Epithelial cell of proximal tubule (primary cell): ENCODE measurements at places on chromosomes 1 and 21.

GRCh38 chr21:44594406-44594916 lies 2.2 kb upstream of the KRTAP10-6 start:
- DNase-seq, result no peak

DNA sequence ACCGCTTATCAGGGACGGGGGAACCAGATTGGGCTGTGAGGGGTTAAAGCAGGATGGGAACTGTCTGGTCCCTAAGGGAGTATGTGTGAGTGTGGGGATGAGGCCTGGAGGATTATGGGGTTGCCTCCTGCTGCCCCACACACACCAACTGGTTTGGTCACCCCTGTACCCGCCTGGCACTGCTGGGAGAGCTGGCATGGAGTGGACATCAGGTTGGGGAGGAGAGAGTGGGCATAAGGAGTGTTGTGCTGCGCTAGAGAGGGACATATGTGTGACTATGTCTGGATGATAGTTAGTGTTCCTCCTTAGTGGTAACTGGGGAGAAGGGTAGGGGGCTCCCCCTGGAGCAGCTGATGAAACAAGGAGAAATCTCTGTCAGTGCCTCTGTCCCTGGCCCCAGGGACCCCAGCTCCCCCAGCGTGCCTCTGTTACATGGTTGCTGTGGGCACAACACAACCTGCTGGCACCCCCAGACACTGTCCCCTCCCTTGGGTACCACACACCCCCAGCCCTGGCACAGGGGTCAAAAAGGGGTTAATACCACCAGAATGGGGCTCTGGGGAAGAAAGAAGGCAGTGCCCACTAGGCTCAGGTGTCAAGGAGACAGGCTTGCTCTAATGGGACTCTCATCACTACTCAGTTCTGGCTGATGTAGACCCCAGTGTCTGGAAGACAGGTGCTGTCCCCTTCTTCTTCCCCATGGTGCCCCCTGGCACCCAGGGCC lies 1.9 kb downstream of the ZBTB7B start:
- DNase-seq, result no peak

GRCh38 chr1:193221651-193222050 lies 35.2 kb upstream of the B3GALT2 start:
- DNase-seq, result no peak

GRCh38 chr1:26419494-26419893 lies 8.9 kb downstream of the LIN28A start:
- no peak for DNase-seq

GRCh38 chr1:183689762-183690204 lies 36.7 kb upstream of the APOBEC4 start:
- no peak for DNase-seq

DNA sequence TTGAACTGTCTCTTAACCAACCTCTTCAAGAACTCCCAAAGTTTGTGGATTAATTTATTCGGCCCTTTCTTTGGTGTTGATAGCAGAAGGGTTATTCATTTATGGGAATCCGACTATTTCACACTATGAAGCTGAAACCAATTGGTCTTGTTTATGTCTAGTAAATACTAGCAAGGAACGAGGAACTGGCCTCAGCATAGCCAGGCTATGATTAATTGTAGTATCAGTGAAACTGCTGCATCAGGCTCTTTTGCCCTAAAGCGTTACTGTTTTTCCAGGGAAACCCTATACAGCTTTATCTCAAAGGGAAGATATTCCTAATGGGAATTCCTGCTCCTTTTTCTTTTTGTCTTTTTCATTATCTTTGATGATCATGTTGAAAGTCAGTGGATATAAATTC lies 35.1 kb downstream of the CLEC20A start:
- no peak for DNase-seq

GRCh38 chr1:112056354-112056753 lies 66.9 kb upstream of the KCND3 start:
- DNase-seq, result no peak

DNA sequence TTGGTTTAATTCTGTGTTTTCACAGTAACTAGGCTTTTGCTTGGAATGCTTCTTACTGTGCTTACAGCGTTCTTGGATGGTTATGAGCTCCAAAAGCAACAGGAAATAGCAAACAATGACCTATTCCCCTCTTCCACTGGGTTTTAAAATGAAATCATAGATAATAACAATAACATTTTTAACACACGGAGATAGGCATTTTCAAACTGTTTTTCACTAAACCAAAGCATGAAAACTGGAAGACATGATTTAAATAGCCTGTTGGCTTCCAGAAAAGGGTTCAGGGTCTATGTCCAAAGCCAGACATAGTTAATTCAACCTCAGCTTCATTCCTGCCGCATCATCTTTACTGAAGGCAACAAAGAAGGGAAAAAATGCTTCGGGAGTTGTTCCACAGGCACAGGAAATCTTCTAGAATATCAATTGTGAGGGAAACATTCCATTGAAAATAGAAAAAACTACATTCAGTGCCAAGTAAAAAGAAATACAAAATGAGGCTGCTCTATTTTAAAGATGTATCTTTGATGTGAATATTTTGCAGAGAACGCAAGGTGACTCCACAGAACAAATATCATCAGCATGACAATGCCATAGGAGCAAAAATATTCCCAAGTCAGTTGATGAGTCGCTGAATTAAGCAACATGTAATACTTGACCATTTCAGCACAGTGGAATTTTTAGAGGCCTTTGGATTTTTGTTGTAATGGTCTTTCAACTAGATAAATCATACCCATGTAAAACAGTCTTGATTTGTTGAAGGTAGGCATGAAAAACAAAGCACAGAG lies 80.7 kb downstream of the NID1 start:
- DNase-seq, result no peak

DNA sequence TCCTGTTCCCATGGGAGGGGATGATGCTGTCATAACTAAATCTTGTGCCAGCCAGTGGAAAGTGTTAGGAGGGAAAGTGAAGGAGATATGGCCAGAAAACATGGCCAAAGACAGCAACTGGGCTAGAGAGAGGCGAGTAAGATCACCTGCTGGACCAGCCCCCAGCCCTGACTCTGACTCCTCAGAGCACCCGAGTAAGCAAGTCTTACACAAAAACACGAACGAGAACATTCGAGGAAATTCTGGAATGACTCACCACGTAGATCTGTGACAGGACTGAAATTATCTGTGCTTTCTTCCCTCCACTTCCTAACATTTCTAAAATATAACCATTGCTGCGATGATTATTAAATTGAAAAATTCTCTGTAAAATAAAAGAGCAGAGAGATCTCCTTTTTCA lies 9.2 kb downstream of the ZNF496 start:
- no peak for DNase-seq

DNA sequence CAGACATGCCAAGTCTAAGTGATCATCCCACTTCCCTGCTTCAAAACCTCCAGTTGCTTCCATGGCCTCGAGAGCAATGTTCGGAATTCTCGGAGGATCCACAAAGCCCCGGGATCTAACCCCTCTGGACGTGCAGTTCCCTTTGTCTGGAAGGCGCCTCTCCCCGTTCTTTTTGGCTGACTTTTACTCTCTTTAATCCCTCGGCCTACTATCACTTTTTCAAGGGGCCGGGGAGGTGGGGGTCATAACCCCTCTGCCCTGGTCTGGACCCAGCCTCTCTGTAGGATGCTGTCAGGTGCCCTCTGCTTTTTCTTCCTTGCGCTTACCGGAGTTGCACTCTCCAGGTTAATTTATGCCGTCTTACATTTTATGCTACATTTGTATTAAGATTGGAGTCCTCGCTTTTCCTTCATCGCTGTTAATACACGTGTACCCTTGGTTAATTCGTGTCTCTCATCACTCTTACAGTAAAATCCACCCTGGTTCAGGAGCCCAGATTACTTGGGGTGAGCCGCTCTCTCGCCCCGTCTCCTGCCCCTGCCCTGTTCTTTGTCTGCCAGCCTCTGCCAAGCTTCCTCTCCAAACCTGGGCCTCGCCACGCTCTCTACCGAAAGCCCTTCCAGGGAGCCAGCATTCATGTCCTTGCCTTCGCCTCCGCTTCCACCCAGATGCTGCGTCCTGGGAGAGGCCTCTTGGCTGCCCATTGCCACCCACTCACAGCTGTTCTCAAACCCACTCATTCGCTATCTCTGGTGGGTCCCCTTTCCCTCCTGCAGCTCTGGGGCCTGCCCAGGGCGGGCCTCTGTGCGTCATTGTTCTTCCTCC lies 448.6 kb downstream of the CAMTA1 start:
- no peak for DNase-seq

DNA sequence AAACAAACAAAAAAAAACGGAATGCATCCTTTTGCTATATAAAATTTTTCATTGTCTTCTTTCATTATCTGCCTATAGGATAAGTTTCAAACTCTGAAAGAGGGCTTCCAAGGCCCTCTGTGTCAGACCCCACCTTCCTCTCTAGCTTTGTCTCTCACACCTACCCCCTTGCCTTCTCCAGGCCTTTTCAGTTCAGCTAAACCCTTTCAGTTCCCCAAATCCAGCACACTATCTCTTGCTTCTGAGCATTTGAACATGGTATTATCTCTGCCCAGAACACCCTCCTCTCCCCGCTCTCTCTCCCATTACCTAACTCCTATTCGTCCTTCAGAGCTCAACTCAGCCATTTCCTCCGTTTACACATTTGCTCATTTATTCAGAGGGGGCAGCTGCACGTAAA lies 35.7 kb downstream of the C1orf216 start:
- DNase-seq, result no peak

DNA sequence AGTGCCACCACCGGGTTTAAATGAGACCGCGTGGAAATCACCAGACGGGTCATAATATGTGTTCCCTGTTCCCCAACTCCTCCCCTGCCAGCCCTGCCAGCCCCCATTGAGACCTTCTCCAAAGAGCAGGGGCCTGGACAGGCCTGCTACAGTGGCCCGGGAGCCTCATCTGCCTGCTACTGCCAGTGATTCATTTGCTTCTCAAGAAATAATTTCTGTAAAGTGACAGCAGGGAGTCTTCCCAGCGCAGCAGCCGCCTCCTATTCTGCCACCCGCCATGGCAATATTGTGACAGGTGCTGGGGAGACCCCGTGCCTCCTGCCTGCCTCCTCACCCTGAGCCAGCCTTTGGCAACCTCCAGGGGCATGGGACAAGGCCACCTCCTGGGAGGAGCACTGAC lies 8.9 kb downstream of the IFFO2 start:
- DNase-seq, result no peak

GRCh38 chr21:26881504-26882228 lies 36.5 kb upstream of the ADAMTS1 start:
- DNase-seq, result no peak

- DNase-seq, result no peak
Measured at GRCh38 chr1:236916131-236916800, 88.0 kb downstream of the MT1HL1 start.

DNA sequence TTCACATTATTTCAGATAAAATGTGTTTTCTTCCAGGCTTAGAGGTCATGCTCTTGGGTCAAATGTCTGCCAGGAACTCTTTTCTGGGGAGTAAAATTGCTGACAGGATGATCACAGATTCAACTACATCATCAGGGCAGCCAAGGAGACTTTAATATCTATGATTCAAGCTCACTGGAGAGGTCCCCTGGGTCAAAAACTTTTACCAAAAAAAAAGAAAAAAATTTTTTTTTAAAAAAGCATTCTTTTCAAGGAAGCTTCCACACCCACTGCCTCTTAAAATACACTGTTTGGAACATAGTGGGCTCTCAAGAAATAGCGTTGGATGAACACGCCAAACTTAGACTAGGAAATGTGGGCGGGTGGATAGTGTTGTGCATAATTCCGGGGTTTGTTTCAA lies 81.3 kb downstream of the TIAM1 start:
- no peak for DNase-seq

DNA sequence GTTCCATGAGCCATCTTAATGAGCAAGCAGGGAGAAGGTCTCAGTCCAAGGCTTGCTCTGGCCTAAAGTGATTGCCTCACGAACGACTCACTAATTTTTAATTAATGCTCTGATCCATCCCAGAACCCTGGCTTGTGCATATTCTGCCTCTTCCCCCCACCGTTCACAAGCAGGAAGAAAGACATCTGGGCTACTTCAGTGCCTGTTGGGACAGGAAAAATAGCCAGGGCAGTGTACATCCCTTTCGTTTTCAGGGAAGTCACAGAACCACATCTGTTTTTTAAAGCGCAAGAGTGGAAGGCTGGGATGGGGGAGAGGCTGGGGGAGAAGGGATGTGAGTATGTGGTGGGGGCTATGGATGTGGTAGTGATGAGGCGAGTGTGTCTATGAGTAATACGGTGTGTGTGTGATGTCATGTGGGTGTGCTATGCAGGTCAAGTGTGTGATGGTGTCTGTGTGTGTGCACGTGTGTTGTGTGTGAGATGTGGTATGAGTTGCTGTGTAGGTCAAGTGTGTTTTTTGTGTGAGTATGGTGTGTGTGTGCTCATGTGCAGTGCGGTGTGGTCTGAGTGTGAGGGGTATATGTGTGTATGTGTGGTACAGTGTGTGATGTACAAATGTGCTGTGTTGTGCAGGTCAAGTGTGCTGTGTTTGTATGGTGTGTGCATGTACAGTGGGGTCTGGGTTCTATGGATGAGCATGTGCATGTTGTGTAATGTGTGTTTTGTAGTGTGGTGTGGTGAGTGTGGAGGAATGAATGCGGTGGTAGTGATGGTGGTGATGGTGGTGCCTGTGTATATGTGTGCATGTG lies 64.9 kb upstream of the SYT6 start:
- DNase-seq, result no peak
